ENCODE measurements at places on chromosomes 12 and 14.

DNA sequence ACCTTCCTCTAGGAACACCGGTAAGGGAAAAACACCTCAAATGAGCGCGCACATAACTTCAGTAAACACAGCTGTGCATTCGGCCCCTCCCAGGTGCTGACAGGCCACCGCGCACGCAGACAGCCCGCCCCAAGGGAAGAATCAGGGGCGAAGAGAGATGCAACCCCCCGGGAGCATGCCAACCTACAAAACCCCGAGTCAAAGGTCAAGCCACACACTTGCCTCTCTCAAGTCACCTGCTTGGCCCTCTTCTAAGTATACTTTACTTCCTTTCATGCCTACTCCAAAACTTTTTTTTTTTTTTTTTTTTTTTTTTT is 2.3 kb upstream of the CYP46A1 start:
- no peak for DNase-seq

GRCh38 chr14:105857220-105857825 is 330.9 kb downstream of the TMEM121 start:
- DNase-seq = no peak

DNA sequence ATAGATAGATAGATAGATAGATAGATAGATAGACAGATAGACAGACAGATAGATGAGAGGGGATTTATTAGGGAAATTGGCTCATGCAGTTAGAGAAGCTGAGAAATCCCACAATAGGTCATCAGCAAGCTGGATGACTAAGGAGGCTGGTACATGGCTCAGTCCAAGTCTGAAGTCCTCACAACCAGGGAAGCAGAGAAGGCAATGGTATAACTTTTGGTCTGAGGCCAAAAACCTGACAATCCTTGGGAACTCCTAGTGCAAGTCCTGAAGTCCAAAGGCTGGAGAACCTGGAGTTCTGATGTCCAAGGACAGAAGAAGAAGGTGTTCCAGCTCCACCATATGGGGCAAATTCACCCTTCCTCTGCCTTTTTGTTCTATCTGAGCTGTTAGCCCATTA is 517.6 kb upstream of the ATP2B1 start:
- no peak for DNase-seq

GRCh38 chr14:80388980-80389711 is 177.8 kb upstream of the DIO2 start:
- DNase-seq = peak; percentile 97

DNA sequence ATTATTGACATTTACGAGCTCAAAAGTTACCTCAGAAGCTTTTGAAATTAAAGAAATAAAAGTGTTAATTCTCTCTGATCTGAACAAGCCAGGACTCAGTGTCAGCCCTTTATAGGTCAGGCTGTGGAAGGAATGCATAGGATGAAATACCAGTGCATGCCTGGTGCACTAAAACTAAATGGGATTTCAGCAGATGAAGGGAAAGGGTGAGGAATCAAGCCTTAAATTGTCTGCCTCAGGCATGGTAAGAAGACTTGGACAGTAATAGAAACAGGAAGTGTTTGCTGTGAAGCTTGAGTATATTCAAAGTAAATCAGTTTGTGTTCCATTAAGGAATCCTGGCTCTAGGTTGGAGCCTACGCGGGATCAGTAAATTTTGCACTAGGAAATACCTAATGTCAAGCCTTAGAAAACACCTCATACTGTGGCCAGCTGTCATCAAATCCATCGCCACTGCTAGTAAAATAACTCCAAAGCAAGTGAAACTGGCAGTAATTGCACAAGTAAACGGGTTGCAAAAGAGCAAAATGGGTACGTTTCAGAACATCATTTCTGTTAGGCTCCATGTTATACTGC is 76.3 kb downstream of the PDE3A start:
- peak; percentile 36 for DNase-seq

DNA sequence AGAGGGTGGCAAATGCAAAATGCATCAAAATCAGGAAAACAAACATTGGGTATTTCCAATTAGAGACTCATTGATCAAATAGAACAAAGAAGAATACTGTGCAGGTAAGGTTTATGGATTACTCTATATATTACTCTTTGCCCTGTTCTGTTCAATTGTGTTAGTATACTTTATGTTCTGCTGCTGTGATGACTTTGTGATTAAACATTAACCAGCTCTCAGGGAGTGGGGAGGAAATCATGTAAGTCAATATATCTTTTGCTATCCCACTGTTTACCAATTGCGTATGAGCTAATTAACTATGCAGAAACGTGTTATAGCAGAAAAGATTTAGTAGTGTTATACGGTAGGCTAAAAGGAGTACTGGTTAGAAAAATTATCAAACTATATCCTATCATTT is 129.4 kb downstream of the PDE3A start:
- DNase-seq = no peak

DNA sequence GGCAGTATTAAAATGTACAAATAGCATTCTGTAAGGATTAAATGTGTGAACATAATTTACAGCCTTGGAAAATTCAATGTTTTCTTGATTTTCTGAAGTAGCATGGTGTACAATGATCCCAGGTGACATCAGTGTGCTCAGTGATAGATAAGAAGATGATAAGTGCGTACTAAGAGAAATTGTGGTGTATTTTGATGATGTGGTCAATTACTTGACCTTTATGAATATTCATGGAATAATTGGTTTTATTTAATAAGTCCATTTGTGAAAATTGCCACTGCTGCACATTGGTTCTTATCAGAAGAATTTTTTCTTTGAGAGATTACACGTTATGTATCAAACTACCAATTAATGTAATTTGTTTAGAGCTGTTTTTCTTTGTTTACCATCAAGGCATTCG is 128.8 kb downstream of the FOXG1 start:
- no peak for DNase-seq

DNA sequence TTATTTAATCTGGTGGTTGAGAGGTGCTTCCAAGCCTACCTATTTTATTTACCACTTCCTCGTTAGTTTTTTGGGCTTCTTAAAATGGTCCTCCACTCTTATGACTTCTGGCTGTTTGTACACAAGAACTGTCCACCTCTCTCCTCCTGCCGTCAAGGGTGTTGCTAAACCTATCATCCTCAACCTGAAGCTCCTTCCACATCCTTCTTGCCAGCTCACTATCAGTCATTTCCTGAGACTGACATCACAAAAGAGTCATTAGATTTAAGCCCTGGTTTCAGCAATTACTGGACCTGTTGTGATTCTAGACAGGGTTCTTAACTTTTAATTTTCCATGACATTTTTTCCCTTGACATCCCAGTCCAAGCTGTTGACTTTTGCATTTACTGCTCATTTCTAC is 91.9 kb downstream of the BICD1 start:
- DNase-seq = peak; percentile 86

GRCh38 chr14:33776871-33777270 is 174.0 kb downstream of the EGLN3 start:
- DNase-seq = peak; percentile 46

DNA sequence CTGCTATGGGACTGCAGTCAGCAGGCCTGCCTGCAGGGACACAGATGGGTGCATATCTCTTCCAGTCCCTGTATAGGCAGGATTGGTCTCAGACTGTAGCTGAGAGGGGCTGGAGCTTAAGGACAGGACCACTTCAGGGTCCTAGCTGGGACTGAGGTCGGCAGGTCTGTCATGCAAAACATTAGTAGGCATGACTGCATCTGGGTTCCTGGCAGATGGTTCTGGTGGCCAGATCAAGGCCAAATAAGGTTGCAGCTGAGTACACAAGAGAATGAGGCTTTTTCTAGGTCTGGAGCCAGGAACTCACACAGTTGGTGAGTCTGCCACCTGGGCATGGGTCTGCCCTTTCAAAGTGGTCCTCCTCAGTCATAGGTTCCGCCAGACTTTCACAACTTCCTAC is 155.8 kb downstream of the TPH2 start:
- no peak for DNase-seq

GRCh38 chr12:102824218-102824835 is 92.7 kb downstream of the PAH start:
- DNase-seq = peak; percentile 23

GRCh38 chr12:29176941-29177340 is 27.9 kb downstream of the FAR2 start:
- DNase-seq = no peak

GRCh38 chr14:91925001-91925726 is 22.3 kb downstream of the FBLN5 start:
- DNase-seq = no peak

DNA sequence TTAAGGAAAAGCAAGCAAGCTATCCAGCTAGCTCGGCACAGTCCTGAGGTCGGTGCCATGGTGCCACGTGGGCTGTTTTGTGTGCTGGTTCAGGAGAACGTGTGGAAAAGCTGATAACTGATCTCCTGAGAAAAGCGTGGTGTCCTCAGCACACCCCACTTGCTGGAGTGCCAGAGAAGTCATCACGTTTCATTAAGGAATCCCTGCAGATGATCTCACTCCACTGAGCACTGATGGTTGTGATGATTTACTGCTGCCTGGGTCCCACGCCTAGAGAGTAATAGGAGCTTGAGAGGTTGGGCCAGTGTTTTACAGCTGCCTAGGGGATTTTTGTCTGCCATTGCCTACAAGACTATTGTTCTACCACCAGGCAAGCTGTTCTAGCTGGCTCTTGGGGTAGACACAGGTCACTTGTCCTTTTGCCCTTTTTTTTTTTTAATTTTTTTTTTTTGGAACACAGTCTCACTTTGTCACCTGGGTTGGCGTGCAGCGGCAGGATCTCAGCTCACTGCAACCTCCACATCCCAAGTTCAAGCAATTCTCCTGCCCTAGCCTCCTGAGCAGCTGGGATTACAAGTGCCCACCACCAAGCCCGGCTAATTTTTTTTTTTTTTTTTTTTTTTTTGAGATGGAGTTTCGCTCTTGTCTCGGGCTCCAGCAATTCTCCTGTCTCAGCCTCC is 42.3 kb upstream of the EVL start:
- peak; percentile 76 for DNase-seq

DNA sequence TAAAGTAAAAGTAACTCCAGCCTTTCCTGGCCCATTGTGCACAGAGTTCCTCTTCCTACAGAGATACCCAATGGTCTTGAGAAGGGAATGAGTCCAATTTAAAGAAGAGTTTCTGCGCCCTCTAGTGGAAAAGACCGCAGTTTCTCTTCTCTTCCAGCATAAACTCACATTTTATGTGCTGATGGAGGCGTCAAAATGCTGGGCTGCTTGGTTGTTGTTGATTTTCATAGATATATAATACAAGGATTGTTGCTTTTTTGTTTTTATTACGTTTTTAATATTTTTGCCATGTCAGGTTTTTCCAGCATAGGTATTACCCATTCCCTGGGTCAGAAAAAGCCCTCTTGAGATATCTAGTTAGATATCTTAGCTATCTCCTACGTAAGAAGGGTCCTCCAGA is 356.9 kb upstream of the STXBP6 start:
- DNase-seq = no peak

DNA sequence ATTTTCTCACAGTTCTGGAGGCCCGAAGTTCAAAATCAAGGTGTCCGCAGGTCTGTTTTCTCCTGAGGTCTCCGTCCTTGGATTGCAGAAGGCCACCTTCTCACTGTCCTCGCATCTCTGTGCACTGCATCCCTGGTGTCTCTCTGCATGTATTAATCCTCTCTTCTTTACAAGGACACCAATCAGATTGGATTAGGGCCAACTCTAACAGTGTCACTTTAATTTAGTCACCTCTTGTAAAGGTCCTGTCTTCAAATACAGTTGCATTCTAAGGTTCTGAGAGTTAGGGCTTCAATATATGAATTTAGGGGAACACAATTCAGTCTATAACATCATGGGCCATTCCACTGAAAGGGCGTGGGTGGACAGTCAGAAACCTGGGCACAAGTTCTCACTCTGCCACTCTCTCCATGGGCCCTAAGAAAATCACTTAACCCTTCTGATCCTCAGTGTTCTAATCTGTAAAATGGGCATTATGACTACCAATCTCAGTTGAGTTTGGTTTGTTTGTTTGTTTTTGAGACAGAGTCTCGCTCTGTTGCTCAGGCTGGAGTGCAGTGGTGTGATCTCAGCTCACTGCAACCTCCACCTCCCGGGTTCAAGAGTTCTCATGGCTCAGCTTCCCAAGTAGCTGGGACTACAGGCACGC is 41.6 kb upstream of the FGD4 start:
- no peak for DNase-seq

DNA sequence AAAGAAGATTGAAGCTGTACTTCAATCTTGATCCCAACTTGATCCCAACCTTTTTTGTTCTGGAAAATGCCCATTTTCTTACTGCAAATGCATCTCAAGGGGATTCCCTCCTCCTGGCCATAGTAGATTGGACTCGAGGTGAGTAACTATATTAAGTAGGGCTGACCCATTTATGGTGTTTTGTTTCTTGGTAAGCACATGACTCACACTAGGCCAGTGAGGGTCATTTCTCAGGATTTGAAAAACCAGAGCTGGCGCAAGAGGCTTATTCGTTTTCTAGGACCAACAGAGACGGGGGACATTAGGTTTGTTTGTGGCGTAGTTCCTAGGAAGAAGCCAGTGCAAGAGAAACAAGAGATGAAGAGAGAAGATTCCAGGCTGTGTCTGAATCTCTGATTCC is 51.4 kb downstream of the MRPL42 start:
- peak; percentile 71 for DNase-seq

GRCh38 chr12:116878567-116879508 is 2.4 kb downstream of the HRK start:
- no peak for DNase-seq

DNA sequence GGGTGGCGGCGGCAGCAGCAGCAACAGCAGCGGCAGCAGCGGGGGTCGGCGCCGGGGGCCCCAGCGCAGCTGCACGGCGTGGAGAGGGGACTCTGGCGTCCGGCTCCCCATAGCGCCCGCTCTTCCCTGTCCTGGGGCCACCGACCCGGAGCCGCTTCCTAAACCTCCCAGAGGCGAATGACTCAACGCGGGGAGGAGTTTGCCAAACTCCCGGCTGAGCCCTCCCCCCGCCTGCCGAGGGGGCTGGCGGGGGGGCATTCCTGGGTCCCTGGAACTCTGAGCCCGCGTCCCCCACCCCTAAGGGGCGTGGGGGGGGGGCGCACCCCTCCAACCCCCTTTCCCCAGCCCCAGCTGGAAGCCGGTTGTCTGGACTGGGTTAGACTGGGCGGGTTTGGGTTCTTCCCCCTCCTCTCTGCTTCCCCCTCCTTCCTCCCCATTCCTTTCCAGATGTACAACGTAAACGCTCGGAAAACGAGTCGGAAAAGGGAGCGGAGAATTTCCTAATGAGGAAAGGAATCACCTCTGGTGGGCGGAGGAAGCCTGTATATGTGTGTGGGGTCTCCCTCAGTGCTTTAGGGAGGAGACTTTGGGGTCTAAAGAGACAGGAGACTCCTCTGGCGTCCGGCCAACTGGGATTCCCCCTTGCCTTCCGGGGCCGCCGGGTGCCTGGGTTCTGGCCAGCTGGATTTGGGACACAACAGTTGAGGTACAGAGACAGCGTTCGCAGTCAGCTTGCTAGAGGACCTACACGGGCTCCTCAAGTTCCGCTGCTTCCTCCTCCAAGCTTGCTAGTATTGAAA is at the start of gene ITGA5:
Gene ITGA5, minus strand, starts transcription at position 179 of the 800 bp plus-strand sequence. Its CDS starts 68 bp downstream, at position 111.
- peak; percentile 84 for DNase-seq

Data from M059J (cell line).